Naive thymus-derived CD8-positive, alpha-beta T cell (primary cell): ENCODE measurements at places on chromosomes 6 and 20. TPM values are rescaled to one million over a fixed set of nuclear protein-coding genes. Genes with fewer than 3 reads are reported as not detected.

DNA sequence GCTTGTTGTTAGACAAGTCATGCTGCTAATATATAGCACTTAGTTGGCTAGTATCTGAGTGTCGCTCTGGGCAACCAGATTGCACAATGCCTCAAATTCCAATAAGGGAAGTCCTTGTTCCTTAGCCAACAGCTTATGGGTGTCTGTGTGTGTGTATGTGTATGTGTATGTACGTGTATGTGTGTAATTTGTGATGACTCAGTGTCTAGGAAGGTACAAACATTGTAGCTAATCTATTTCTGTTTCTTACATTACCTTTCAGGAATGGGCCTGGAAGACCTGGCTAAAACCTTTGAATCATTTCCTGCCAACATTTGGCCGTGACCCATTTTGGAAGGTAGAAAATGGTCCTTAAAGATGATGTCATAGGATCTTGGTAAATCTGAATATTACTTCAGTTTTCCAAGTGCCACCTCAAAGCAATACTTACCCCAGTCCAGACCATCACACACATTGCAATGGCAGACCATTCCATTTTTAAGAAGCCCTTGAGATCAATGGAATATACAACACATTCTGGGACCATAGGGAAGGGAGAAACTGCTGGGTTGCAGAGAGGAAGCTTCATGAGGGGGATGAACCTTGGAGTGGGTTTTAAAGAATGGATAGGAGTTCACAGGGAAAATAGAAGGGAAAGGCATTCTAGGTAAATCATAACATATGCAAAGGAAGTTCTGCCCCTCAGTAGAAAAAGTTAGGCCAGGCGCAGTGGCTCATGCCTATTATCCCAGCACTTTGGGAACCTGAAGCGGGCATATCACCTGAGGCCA is 25.1 kb downstream of the NEDD9 start:
- DNase-seq, result no peak

DNA sequence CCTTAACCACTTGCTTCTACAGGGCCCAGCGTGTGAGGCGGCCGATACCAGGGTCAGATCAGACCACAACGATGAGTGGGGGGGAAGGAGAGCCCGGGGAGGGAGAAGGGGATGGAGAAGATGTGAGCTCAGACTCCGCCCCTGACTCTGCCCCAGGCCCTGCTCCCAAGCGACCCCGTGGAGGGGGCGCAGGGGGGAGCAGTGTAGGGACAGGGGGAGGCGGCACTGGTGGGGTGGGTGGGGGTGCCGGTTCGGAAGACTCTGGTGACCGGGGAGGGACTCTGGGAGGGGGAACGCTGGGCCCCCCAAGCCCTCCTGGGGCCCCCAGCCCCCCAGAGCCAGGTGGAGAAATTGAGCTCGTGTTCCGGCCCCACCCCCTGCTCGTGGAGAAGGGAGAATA is 2.8 kb downstream of the RING1 start:
- no peak for DNase-seq

DNA sequence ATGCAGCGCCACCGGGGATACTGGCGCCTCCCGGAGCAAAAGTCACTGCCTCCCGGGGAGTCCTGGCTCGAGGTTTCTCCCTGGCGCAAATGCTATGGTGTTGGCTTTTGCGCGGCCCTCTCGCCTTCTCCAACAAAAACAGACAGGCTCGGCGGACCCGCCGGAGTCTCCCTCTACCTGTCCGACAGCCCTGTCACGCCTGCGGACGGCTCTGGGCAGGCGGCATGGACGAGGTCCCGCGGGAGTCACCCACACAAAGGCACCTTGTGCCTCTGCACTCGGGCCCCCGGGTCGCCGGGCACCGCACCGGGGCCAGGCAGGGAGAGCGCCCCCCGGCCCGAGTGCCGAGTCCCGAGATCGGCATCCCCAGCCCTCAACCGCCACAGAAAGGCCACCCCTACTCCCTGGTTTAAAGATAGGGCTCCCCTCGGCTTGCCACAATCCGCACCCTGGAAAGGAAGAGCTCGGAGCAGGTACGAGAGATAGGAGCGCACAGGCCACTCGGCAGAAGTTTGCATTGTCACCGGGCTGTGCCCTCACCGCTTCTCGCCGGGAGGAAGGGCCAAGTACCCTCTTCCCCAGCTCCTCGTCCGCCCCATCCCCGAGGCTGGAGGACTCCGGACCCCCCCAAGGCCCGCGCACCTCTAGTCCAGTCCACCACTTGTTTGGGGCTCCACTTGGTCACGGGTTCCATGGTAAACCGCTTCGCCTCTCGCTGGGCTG is 903 bp downstream of the CNKSR3 start:
- DNase-seq, result no peak

- no peak for DNase-seq
These were observed 12.5 kb downstream of the CDC5L start for GRCh38 chr6:44399991-44400390.

- DNase-seq, result no peak
These were observed 251.8 kb upstream of the PLN start for GRCh38 chr6:118296129-118296901.

Gene DEFB112
- not detected for total RNA-seq

DNA sequence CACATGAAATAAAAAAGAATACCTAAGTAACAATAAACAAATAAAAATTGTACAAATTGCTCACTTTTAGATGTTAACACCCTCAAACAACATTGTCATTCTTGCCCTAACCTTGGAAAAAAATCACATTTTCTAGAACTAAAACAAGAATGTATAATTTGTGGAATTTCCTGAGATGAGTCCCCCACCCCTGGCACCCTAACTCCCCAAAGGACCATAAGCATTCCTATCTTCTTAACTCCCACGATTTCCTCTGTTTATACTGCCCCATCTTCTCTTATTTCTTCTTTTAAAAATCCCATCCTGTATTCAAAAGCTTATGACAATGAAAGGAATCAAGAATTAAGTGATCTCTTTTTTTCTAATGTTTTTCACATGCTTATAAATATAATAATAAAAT is 70.9 kb downstream of the IBTK start:
- no peak for DNase-seq

Gene CENPQ
- total RNA-seq, result 5.4 TPM

- DNase-seq, result peak; percentile 69
These were observed 83.1 kb downstream of the IRF4 start for GRCh38 chr6:474453-475185.

GRCh38 chr6:14384175-14384949 is 266.8 kb downstream of the CD83 start:
- no peak for DNase-seq

Gene EYA2
- not detected for total RNA-seq

- DNase-seq, result no peak
These were observed 120.1 kb downstream of the CLIC5 start for GRCh38 chr6:45895569-45895968.

Gene MCHR2
- total RNA-seq, result not detected

DNA sequence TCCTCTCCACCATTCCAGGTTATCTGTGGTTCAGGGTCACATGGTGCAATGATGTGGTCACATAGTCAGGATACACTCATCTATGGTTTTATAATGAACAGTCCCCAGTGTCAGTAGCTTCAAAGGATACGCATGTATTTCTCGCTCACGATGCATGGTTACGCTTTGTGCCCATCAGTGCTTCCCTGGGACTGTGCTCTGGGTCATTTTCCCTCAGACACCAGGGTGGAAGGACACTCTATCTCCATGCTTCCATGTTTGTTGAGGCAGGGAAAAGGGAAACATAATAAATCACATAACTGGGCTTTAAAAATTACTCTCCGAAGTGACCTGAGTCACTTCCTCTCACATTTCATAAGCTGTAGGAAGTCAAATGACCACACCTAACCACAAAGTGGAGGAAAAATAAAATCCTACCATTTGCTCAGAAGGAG is 394.8 kb upstream of the NOX3 start:
- no peak for DNase-seq

Gene CBLN4
- not detected for total RNA-seq
